ENCODE measurements at places on chromosomes 4 and X. TPM values are rescaled to one million over a fixed set of nuclear protein-coding genes. Genes with fewer than 3 reads are reported as not detected.

The COX7B2 gene
- polyA plus RNA-seq = not detected

The TENM3 gene
- polyA plus RNA-seq = 2.2 TPM

The GPR173 gene
- polyA plus RNA-seq = 14.3 TPM

The HERC6 gene
- polyA plus RNA-seq = 15.9 TPM

The USP26 gene
- not detected for polyA plus RNA-seq

The BTK gene
- 5.2 TPM for polyA plus RNA-seq

The GAGE13 gene
- not detected for polyA plus RNA-seq

The FGD1 gene
- polyA plus RNA-seq = 15.5 TPM

DNA sequence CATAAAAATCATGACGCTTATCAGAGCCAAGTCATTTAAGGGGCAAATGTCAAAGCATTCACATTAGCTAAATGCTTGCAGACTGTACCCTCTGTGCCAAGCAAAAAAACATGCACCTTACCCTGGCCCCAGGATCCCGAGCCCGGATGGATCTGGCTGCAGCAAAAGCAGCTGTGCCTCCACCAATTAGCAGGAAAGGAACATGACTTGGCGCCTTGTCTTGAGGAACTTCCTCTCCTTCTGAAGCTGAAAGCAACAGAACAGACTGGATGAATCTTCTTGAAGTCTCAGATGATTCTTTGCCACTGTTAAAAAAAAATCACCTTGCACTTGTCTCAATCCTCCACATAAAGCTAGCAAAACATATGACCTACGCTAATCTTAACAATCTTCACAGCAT lies 18.0 kb downstream of the AIFM1 start:
- no peak for DNase-seq

DNA sequence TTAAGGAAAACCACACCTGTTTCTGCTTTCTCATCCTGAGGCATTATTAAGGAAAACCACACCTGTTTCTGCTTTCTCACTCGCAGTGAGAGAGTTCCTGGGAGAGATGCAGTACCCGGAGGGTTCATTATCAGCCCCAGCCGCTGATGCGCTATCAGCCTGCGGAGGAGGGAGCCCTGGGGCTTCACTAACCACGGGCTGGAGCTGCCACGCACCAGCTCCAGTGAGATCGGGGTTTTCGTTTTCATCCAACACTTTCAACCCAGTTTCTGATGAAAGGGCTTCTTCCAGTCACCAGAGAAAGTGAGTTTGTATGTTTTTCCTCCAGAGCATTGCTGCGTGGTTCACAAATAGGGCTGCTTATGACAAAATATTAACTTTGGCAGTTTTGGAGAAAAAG lies 93.2 kb upstream of the PRKX start:
- DNase-seq = no peak

- DNase-seq = no peak
Observed at GRCh38 chrX:105553118-105553517, 269.2 kb upstream of the NRK start.

DNA sequence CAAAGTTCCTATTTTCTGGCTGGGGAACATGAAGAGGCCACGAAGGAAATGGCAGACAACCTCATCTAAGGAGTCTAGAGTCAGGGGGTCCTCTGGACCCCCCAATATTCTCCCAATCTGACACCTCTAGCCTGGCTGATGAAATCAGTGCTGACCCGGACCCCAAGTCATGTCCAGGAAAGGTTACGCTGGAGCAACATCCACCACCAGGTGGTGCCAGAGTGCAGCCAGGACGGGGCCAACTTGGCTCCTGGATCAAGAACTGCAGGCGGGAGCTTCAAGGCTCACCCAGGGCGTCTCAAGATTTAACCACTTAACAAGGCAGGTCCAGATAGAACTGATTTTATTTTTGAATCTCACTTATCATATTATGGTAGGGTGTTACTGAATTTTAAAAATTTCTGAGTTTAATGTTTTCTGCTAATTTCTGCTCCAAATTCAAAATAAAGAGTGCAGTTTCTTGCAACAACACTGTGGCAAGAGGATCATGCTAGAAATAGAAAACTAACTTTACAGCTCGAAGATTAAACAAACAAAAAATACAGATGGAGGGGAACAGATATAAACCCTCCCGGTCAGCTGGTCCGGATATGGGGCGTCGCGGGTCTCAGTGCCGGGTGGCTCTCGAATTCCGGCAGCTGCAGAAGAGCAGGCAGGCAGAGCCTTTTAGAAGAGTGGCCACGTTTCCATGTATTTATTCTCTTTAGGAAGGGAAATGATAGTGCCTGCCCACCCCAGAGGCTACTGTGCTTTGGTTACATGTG lies 135.5 kb downstream of the AFAP1 start:
- peak; percentile 87 for DNase-seq

DNA sequence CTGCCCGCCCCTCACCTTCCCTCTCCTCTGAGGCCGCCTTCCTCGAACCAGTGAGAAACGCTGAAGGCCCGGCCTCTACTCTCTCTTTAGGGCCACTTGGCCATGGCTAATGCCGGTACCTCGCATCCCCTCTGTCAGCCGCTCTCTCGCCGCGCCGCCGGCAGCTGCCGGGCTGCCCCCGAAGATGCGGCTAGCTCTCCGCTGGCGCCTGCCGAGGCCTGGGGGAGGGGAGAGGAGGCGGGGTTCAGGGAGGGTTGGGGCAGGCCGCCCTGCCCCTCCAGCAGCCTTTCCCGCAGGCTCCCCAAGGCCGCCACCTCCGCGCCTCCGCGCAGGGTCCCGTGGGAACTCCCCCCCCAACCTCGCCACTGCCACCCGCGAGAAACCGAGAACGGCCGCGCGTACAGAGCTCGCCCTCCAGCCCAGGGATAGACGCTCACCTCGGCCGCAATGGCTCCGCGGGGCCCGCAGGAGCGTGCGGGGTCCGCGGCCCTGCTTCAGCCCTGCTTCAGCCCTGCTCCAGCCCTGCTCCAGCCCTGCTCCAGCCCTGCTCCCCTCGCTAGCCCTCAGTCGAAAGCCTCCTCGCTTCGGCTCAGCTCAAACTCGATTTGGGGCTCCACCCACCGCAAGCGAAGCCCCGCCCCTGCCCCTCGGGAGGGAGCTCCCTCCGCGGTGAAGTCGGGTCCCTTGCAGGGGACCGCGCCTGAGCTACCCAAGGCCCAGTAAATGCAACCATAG lies at the start of gene HUWE1:
HUWE1 (minus strand) TSS at position 569 of the 735 bp plus-strand sequence. CDS start 32,612 bp downstream, outside the sequence.
- peak; percentile 87 for DNase-seq

DNA sequence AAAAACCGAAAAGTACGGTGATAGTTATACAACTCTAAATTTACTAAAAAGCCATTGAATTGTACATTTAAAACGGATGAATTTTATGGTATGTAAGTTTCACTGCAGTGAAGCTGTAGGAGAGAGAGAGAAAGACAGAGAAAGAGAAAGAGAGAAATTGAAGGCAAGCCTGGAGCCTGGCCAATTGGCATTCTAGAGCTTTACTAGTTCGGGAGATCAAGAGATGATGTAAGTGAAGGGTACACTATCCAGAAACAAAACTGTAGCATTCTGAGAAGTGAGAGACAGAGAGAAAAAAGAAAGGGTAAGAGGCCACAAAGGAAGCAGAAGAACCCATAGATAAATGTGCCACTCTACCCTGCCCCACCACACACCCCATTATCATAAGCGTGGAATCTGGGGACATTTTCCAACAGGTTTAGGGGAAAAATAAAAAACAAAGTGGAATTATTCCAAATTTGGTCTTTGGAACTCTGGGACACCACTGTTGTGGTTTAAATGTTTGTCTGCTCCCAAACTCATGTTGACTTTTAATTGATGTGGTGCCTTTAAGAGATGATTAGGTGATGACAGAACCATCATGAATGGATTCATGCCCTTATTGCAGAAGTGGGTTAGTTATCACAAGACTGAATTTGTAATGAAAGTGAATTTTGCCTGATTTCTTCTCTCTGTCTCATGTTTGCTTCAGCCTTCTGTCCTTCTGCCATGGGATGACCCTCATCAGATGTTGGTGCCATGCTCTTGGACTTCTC lies 123.0 kb upstream of the PLS3 start:
- DNase-seq = no peak

- DNase-seq = no peak
Observed at GRCh38 chrX:136572030-136572429, 40.0 kb downstream of the VGLL1 start.

GRCh38 chr4:146330392-146330791 lies 116.1 kb downstream of the REELD1 start:
- DNase-seq = no peak

GRCh38 chr4:138182838-138183426 lies 59.2 kb downstream of the SLC7A11 start:
- DNase-seq = no peak

DNA sequence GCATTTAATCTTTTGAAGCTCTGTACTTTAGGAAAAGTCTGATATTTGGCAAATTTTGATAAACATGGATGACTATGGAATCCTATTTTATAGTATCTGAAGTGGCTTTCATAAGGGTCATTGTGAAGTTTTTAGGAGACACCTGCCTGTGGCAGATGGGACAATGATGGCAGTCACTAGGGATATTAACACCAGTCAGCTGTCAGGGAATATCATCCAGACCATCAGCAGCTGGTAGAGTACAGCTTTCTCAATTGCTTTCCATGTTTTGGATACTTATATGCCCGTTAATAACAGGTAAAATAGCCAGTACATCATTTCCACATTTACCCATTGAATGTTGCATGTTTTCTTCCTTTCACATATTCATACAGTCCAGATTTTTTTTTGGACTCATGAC lies 39.1 kb downstream of the NPNT start:
- DNase-seq = no peak

DNA sequence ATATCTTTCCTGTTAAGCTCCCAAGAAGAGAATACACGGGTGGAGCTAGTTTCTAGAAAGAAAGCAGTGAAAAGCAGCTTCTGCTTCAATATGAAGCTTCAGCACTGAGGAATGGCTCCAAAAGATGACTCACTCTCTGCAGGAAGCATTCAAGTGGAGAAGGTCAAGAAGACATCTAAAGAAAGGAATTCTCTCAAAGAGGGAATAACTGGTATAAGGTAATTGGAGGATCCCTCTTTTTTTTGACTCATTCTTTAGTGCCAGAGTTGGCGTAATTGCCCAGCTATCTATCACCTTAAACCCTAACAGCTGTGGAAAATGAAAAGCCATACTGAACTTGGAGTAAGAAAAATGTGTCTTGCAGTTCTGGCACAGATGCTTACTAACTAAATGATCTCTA lies 3.5 kb downstream of the EDA2R start:
- DNase-seq = no peak
